ENCODE measurements at places on chromosomes 2 and 18.

- no peak for DNase-seq
Measured at GRCh38 chr2:131151398-131151797, 46.3 kb downstream of the PLEKHB2 start.

- DNase-seq: no peak
Measured at GRCh38 chr2:17933256-17933655, 54.8 kb downstream of the KCNS3 start.

DNA sequence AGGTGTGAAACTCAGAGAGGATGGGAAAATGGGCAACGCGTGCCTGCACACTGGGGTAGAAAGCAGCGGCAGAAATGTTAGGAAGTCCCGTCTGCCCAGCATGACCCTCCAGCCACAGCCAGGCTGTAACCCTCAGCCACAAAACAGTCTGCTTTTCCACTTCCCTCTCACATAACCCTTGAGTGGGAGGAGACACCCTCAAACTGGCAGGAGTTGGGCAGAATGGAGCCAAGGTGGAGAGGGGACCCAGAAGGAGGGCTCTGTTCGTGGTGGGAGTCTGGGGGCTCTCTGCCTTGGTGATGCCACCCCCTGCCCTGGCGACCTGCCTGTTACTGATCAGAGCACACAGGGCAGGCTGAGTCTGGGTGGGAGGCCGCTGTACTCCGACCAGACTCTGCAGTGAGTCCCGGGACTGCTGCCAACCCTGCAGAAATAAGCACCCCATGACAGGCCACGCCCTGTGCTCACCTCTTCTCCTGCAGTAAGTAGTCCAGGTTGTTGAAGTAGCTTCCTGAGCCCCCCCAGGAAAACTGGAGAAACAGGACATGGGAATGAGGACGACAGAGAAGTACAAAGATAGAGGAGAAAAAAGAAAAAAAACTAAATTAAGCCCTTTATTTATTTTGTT, 16.0 kb downstream of the FAM178B start:
- peak; percentile 41 for DNase-seq

- DNase-seq: no peak
Measured at GRCh38 chr18:35732162-35732561, 150.6 kb downstream of the GALNT1 start.

DNA sequence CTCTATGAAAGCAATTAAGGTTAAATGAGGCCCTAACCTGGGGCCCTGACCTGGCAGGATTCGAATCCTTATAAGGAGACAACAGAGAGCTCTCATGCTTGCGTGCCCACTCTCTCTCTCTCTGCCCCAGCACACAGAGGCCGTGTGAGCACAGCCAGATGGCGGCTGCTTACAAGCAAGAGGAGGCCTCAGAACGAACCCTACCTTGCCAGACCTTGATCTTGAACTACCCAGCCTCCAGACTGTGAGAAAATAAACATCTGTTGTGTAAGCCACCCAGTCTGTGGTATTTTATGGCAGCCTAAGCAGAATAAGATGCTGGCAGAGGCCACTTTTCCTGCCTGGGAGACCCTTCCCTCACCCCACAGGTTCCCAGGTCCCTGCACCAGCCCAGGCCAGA, 5.2 kb upstream of the UBE2F start:
- no peak for DNase-seq

- no peak for DNase-seq
Measured at GRCh38 chr2:8582191-8582590, 99.7 kb upstream of the ID2 start.

- DNase-seq: no peak
Measured at GRCh38 chr2:154758871-154759270, 60.4 kb downstream of the KCNJ3 start.

- no peak for DNase-seq
Measured at GRCh38 chr18:46659484-46659883, 2.5 kb upstream of the LOXHD1 start.

DNA sequence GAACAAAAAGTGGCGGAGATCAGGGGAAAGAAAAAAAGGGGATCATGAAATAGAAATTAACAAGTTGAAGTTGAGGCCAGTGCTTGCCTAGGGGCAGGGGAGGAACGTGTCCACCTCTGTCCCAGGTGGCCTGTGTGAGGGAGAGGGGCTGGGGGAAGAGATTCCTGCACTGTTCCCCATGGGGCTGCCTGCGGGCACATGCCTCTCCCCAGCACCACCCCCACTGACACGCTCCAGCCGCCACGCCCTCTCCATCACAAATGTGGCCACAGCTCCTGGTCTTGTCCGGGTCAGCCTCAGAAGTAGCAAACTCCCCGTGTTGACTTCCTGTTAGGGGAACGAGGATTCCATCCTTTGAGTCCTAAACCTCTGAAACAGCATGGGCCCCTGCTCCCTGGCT, 161.2 kb downstream of the GLI2 start:
- DNase-seq: no peak

- DNase-seq: peak; percentile 85
Measured at GRCh38 chr2:30230497-30231211, 680 bp upstream of the LBH start.

GRCh38 chr2:105712981-105713596, 31.6 kb upstream of the NCK2 start:
- DNase-seq: no peak

DNA sequence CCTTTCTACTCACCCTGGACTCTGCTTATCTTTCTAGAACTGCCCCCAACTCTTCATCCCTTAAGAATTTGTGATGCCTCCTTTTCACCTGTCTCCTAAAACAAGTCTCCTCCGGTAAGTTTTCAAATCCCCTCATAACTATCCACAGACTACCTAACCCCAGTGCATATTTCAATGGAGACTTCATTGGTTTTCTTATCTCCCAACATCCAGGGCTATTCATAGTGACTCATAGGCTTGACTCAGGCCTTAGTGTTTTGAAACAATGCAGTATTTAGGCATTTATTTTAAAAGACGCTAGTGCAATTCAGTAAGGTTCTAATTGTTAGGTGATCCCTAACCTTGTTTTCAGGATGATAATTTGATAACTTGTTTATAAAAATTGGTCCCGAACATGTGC, 399.2 kb downstream of the CPS1 start:
- no peak for DNase-seq

DNA sequence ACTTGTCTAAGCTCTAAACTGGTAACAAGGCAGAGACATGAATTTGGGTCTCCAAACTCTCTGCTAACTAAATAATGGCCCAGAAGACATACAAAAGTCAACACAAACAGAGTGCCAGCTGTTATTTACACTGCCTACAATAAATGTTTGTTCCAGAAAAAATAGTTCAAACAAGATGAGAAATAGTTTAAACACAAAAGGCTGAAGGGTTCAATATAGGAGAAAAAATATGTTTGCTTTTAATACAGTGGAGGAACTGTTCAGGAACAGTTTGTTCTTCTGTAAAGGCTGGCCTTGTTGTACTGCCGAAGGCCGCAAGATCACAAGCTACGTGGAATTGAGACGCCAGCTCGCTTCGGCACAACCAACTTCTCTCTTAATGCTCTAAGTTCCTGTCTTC, 74.6 kb downstream of the AFF3 start:
- DNase-seq: no peak

DNA sequence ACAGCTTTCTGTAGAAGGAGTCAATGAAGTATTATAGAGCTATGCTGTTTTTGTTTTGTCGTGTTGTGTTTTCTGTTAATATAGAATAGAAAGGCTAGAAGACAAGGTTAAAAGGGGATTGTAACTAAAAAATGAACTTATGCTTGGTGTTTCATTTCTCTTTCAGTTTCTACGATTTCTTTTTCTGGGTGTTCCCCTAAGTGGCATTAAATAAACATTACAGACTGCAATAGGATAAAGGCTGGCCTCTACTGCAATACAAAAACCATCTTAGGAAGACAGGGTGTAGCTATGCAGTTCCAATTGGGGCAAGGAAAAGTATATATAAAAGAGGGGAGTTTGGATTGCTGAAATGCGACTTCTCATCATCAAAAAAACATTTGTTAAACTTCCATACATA, 1609.7 kb upstream of the ACVR2A start:
- DNase-seq: no peak

GRCh38 chr2:105062158-105062557, 24.3 kb downstream of the MRPS9 start:
- DNase-seq: no peak

- no peak for DNase-seq
Measured at GRCh38 chr2:16016282-16016681, 75.9 kb downstream of the MYCN start.

GRCh38 chr2:20984408-20984807, 59.5 kb downstream of the APOB start:
- DNase-seq: no peak

DNA sequence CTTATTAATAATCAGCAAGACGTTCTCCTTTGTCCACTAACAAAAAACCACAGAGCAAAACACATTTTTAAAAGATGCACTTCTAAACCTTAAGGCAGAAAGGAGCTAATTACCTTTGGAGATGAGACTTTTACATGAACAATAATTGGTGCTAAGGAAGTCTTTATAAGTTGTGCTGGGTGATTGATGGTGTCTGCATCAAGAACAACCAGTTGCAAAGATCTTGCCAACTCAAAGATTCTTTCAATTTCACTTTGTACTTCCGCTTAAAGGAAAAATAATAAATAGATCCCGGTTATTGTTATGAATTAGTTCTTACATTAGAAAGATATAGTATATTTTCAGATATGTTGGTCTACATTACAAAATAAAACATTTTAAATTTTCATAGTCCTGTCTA, 26.9 kb upstream of the ARL5A start:
- no peak for DNase-seq

DNA sequence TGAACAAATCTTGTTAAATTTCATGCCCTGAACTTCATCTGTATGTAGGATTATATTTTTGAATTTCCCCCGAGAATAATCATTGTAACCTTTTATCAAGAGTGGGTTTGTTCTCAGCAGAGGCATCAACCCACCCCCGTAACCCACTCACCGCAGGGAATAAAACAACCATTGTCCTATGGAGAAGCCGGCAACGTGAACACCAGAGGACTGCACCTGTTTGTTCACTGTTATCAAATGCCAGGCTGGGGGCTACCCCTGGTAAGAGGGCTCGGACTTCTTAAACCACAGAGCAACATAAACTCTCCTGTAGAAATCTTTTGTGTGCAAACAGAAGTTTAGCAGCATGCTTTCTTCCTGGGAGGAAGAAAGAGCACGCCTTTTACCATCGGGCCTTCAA, 610.4 kb downstream of the ERBB4 start:
- no peak for DNase-seq

DNA sequence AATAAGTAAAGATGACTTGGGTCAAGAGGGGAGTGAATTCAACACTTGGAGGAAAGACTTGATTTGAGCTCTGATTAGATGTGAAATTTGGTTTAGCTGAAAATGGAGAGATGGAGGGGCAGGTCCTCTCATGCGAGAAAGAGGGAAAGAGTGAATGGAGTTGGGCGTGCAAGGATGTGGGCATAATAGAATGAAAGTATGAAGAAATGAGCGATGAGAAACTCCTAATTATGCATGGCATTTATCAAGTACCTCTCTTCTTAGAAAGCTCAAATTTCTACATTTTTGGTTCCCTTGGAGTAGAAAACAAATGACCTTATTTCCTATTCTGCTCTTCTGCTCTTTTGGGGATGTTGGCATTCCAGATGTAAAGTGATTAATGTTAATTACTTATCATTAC, 161.5 kb downstream of the PHLPP1 start:
- DNase-seq: no peak

DNA sequence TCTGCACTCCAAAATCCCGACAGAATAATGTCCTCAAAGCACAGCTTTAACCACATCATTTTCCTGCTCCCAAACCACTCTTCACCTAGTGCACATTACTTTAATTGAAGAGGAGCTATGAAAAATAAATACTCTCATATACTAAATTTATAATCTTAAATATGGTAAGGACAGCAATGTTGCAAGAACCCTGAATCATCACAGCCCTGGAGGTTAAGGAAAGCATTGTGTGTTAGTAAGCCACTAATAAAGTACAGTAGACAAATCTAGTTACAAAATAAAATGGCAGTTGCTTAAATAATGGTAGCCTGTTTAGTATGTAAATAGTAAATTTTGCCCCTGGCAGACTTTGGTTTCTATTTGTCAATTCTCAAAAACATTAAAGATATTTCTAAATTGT, 27.0 kb upstream of the CCDC178 start:
- no peak for DNase-seq

- DNase-seq: no peak
Measured at GRCh38 chr2:144490017-144490416, 29.9 kb downstream of the ZEB2 start.

DNA sequence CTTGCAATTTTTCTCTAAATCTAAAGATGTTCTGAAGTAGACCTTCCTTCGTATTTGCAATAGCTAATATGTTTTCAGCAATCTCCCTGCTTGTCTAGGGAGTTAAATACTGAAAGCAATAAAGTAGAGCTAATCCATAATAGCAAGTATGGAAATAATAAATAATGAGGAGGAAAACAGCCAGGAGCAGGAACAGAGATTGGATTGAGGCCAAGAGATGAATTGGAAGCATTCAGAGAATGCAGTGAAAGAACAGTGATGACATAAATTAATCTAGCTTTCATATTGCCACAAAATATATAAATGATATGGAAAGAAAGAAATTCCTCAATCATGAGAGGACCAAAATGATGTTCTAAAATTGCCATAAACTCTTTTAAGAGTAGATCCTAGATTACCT, 679.7 kb downstream of the METTL4 start:
- DNase-seq: no peak

DNA sequence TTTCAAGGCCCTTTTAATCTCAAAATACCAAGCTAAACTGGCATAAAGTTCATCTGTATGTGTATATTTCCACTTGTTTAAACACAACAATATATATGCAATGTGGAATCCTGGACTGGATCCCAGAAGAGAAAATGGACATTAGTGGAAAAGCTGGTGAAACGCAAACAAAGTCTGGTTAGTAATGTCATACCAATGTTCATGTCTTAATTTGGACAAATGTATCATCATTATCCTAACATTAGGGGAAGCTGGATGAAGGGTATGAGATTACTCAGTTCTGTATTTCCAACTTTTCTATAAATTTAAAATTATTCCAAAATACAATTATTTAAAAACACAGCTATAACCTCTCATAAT, 3.8 kb downstream of the SP3 start:
- no peak for DNase-seq
